ENCODE measurements at places on chromosomes 1 and 21.

DNA sequence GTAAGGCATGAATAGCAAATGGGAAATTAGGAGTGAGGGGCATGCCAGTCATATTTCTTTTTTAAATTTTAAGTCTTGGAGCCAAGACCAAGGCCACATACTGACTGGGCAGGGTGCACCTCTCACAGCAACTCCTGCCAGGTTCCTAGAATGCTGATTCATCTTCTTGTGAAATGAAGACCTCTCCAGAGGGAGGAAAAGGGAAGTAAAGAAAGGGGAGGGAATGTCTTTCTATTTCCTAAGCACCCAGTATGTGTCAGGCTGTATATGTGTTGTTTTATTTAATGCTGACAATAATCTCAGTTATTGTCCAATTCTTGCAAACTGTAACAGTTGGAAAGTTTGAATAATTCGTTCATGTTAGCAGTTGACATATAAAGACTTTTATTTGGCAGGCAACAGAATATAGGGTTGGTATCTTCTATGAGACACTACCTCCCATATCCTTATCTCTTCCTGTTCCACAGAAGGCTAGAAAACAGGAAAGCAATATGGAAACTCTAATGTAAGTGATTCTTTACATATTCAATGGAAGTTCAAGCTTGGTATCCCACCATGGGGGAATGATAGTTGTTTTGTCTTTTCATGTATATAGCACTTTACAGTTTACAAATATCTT lies 259.1 kb upstream of the USP24 start:
- no peak for DNase-seq

GRCh38 chr21:23955135-23955843 lies 1652.0 kb downstream of the MRPL39 start:
- DNase-seq = no peak

DNA sequence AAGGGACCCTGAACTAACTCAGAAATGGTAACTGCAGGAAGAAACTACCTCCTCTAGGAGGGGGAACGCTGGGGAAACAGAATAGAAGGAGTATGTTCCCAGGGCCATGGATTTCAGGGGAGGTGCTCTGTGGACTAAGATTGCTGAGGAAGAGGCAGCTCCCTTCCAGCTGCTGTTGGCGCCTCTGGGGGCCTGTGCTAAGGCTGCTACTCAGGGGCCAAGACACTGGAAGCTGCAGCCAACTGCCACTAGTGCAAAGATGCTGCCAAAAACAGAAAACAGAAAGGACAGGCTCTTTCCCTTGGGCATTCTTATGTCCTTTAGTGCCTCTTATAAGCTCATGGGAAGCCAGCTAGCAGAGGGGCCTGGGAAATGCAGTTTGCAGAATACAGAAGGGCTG lies 58.0 kb upstream of the SGIP1 start:
- DNase-seq = no peak

- peak; percentile 29 for DNase-seq
Observed at GRCh38 chr21:28308516-28308915, 684.2 kb downstream of the LTN1 start.

DNA sequence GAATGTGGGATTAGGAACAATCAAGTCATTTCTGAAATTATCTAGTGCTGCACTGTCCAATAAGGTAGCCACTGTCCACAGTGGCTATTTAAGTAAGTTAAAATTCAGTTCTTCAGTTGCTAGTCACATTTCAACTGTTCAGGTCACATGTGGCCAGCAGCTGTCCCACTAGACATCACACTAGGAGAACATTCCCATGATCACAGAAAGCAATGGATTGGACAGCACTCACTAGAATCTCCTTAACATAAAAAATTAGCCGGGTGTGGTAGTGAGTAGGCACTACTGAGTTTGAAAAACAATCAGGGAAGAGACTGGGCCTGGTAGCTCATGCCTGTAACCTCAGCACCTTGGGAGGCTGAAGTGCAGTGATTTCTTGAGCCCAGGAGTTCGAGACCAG lies 33.6 kb downstream of the NUP133 start:
- DNase-seq = no peak

GRCh38 chr1:217425422-217425821 lies 205.5 kb downstream of the GPATCH2 start:
- no peak for DNase-seq

DNA sequence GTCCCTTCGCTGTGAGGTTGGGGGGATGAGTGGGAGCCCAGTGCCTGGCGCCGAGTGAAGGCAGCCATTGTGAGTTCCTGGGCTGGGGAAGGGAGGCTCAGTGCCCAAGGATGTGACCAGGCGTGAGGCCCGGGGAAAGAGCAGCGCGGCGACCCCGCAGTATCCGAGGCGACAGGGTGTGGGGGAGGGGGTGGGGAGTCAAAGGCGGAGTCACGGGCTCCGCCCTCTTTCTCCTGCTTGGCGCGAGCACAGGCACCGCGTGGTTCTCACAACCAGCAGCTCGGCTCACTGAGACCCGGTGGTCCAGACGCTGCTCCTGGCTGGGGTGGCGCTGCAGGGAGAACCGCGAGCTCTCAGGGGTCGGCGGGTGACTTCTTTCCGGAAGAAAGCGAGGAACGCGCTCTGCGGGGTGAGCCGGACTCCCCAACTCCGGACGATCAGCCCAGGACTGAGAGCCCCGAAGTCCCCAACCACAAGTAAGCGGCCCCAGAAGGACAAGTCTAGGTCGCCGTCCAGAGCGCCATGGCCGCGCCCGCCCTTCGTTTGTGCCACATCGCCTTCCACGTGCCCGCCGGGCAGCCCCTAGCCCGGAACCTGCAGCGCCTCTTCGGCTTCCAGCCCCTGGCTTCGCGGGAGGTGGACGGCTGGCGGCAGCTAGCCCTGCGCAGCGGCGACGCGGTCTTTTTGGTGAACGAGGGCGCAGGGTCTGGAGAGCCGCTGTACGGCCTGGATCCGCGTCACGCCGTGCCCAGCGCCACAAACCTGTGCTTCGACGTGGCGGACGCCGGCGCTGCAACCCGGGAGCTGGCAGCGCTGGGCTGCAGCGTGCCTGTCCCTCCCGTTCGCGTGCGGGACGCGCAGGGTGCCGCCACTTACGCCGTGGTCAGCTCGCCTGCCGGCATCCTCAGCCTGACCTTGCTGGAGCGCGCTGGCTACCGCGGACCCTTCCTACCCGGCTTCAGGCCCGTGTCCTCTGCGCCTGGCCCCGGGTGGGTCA lies at the start of gene HPDL:
HPDL (plus strand) TSS at position 269 of the 997 bp plus-strand sequence; CDS start at position 523, 254 bp downstream.
- DNase-seq = peak; percentile 74

- no peak for DNase-seq
Observed at GRCh38 chr1:65388908-65389695, 31.4 kb upstream of the LEPR start.

DNA sequence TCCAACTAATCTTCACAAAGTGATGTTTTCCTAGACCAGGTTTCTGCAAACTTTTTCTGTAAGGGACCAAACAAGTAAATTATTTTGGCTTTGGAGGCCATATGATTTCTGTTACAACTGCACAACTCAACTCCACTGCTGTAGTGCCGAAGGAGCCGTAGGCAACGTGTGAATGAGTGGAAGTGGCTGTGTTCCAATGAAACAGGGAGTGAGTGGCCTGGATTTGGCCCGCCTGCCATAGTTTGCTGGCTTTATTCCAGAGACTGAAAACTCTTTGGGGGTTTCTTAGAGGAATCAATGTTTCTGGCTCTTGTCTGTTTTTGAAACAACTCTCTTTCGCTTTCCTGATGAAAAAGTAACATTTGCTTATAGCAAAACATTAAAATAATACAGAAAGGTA lies 12.6 kb upstream of the ACTL8 start:
- no peak for DNase-seq

GRCh38 chr21:25515484-25516405 lies 91.5 kb downstream of the MRPL39 start:
- DNase-seq = no peak

- DNase-seq = no peak
Observed at GRCh38 chr21:35649186-35649585, 411.1 kb downstream of the SETD4 start.

DNA sequence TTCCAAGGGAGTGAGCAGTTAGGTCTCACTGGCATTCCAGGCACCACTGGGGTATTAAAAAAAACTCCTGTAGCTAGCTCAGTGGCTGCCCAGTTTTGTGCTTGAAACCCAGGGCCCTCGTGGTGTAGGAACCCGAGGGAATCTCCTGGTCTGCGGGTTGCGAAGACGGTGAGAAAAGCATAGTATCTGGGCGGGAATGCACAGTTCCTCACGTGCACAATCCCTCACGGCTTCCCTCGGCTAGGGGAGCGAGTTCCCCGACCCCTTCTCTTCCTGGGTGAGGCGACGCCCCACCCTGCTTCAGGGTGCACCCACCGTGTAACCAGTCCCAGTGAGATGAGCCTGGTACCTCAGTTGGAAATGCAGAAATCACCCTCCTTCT lies 50.5 kb upstream of the PGBD5 start:
- no peak for DNase-seq

- DNase-seq = no peak
Observed at GRCh38 chr1:230074270-230074669, 7.2 kb downstream of the GALNT2 start.

DNA sequence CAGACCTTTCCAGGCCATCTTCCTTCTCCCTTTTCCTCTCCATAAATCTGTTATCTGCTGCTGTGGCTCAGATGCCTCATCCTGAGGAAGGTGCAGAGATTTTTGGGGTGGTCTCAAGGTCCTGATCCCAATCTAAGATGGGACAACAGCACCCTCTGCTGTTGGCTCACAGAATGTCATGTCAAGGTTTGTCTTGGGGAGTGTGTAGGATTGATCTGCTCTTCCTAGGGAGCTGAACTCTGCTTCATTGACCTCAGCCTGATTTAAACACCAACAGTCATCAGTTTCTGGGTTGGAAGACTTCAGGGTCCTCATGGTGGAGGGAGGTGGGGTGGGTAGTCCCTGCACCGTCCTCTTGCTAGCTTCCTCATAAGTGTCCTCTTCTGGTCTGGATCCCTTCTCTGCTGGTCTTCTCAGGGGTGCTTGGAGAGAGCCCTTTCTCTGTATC lies 62.8 kb upstream of the LAX1 start:
- DNase-seq = peak; percentile 79

DNA sequence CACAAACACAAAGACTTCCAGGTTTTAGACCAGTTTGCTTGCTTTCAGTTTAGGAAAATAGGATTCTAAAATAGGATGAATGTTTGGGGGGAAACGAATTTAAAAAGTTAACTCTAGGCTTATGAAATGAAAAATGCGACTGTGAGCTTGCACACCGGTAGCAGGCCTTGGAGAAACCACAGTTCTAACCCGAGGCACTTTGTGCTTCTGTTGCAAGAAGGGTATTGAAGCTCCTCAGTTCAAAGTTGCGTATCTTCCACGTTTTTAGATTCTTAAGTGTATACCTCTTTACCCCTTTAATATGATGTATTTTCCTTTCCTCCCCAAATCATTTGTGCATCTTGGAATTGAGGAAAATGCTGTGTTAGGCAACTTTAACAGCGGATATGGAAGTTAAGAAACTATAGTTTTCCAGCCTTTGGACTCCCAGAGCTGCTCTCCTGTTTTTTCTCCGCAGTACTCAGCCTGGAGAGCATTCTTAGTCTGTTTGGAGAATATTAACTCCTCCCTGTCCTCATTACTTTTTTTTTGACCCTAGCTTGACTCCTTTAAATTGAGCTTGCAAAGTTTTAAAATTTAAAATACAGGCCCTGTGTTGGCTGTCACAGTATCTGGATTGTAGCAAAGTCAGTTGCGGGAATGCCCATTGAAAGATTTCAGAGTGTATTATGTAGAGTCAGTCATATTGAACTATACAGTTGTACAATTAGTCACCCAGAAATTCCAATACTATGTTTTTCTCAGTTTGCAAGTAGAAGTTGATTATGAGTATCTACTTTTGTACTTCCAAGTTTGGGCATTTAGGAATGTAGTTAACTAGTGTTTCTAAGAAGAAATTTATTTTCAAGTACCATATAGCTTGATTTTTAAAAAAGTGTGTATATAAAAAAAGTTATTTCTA lies 2.6 kb downstream of the MRPS6 start:
- DNase-seq = no peak

- peak; percentile 53 for DNase-seq
Observed at GRCh38 chr1:183432548-183432875, 14.3 kb upstream of the NMNAT2 start.

- no peak for DNase-seq
Observed at GRCh38 chr1:51559064-51559500, 40.0 kb upstream of the EPS15 start.

DNA sequence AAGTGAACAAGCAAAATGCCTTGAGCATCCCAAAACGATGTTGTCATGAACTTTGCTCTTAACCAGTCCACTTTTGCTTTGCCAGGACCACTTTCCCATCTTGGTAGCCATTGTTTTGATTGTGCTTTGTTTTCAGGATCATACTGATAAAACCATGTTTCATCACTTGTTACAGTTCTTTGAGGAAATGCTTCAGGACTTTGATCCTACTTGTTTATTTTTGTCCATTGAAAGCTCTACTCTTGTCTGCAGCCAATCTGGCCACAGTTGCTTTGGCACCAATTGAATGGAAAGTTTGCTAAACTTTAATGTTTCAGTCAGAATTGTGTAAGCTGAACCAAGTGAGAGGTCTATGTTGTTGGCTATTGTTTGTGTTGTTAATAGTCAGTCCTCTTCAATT lies 12.8 kb downstream of the PLPPR4 start:
- no peak for DNase-seq

DNA sequence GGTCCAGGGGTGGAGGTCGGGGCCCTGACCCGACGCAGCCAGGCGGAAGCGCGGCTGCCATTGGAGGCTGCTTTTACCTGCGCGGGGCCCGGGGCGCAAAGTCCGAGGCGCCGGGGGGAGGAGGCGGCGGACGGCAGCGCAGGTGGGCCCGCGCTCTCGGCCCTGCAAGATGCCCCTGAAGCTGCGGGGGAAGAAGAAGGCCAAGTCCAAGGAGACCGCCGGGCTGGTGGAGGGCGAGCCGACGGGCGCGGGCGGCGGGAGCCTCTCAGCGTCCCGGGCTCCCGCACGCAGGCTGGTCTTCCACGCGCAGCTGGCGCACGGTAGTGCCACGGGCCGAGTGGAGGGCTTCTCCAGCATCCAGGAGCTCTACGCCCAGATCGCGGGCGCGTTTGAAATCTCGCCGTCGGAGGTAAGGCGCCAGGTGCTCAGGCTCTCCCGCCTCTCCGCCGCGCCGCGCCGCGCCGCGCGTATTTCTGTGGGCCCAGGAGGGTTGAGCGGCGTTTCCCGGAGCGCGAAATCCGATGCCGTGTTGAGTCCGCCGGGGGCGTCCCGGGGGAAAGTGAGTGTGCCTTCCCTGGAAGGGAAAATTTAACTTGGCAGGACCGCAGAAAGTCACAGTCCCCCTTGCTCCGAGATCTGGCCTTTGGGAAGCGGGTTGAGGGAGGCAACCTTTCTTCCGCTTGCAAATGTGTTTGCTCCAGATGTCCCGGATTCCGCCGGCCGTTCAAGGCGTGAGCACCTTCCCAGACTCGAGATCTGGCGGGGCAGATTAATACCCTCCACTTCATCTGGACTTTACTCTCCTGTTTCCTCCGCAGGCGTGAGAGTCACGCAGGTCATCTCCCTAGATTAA lies at the start of gene GIPC2:
GIPC2 (plus strand) TSS at position 41 of the 853 bp plus-strand sequence; CDS start at position 170, 129 bp downstream.
- DNase-seq = peak; percentile 73

DNA sequence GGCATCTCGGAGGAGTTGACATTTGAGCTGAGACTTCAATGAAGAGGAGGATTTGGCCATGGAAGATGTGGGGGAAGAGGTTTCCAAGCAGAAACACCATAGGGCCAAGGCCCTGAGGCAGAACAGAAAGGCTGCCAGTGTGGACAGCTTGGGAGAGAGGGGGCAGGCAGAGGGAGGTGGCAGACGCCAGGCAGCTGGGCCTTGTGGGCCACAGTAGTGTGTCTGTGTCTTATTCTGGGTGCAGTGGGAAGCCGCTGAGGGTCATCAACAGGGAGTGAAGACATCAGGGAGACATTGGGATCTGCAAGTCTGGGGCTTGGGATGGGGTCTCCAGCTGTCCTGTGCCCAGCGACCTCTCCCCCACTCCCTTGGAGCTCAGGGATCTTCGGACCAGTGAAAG lies 96.8 kb downstream of the LACTBL1 start:
- DNase-seq = no peak

All from HT-29 (cell line).